HAP-1 (cell line): ENCODE measurements at places on chromosomes 13 and 19.

DNA sequence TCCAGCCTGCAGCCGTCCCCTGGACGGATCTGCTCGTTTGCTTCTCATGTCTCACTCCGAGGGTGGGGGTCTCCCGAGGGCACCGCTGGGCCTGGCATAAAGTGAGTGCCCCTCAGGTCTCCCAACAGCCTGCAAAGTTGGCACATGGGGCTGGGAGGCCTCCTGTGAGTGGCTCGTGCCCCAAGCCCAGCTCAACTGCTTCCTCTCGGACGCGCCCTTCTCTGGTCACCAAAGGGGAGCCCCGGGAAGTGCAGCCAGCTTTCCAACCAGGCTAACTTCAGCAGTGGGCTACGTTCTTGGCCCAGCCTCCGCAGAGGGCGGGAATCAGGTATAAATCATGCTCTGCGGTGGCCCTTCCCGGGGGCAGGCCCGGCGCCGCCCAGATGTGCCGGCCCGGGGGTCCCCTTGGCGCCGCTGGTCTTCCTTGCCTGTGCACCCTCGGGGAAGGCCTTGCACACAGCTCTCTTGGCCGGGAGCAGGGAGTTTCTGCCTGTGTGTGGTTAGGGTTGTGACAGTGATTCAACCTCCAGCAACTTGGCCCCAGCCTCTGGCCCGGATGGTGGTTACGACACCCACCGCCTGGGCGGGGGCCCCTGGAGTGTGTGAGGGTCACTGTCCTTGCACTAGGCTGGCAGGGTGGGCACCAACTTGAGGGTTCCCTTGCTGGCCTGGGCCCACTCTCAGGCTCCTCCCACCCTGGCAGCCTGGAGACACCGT, 20.7 kb downstream of the CEBPG start:
- no peak for DNase-seq

DNA sequence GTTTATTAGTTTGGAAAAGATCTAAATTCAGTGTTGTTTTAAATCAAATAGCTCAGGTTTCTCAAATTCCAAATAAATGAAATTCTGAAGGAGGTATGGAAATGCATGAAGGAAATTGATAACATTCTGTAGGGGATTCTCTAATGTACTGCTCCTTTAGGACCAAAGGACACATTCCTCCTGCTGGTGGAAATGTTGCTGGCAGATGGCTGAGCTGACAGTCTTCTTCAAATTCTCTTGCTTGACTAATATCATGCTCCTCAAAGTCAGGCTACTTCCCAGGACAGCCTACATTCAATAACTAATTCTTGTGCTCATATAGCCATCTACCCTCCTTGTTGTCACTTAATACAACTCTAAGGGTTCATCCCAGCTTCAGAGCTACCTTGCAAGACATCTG, 1118.5 kb downstream of the PCDH9 start:
- no peak for DNase-seq

- no peak for DNase-seq
These were observed 21.6 kb downstream of the SLAIN1 start for GRCh38 chr13:77719128-77719527.

GRCh38 chr13:25840931-25841330, 210.9 kb downstream of the SHISA2 start:
- no peak for DNase-seq

GRCh38 chr13:30963791-30964190, 31.3 kb downstream of the TEX26 start:
- no peak for DNase-seq

DNA sequence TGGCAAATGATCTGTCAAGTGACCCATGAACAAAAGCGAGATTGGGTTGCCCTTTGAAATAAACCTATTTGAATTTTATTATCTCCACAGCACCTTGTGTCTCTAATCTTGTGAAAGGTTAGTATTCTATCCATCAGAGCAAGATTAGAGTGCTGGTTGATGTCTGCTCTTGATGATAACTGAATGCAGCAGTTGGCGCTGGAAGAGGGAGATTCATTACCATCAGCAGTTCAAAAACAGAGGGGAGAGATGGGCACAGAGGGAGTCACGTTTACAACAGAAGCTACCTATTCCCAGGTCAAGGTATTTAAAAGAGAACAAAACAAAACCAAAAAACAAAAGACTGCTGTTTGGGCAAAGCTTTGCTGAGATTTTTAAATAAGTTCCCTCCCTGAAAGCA, 588.1 kb downstream of the GPC6 start:
- DNase-seq = no peak

DNA sequence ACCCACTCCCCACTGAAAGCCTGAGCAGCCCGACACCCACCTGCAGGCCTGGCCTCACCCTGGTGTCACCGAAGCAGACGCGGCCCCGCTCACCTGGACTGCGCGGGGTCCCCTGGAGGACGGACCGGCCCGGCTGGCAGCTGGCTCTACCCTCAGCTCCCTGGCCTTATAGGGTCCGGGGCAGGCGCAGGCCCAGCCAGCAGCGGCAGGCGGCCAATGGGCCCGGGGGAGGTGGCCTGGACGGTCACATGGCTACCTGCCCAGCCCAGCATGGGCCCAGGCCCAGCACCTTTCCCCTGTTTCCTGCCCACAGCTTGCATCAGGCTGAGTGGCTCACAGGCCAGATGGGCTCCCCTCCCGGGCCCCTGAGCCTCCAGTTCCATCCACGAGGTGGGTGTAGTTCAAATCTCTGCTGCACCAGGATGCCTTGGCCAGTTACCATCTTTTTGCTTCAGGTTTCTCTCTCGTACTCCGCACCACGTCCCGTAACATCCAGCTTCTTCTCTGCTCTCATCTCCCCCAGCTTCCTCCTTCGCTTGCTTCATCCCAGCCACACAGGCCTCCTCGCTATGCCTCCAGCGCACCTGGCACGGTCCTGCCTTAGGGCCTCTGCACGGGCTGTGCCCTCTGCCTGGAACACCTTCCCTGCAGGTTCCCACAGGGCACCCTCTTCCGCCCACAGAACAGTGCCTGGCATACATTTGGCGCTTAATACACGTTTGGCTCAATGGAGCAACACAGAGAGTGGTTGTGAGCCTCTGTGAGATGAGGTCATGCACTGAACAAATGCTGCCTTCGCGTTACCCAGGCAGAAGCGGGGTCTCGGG, at the start of gene PLIN4:
TSS of gene PLIN4 (minus strand) at position 142 of the 827 bp plus-strand sequence. CDS start 214 bp downstream, outside the sequence.
- DNase-seq = no peak

DNA sequence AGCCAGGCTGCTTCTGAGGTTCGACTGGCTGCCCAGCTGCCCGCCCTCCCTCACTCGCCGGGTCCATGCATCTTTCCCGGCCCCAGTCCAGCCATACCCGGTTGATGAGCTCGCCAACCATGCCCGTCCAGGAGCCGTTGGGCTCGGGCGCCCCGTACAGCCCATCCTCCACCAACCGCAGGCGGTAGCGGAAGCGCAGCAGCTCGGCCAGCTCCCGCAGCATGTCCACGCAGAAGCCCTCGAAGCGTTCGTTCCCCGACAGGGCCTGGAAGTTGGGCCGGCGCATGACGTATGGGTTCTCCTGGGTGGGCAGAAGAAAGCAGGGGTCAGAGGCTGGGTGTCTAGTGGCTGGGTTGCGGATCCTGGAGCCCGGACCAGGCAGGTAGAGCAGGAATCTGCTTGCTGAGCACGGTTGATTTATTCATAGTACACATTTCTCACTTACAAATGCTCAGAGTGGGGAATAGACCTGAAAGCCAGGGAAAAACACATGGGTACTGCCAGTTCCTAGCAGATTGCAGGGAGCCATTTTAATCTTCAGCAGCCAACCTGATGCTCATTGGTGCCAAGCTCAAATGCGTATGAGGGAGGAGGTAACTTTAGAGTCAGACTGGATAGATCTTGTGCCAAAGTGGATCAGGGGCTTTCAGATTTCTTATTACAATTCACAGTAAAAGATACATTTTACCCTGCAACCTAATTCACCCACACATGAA, 27.4 kb downstream of the GRIK5 start:
- no peak for DNase-seq

DNA sequence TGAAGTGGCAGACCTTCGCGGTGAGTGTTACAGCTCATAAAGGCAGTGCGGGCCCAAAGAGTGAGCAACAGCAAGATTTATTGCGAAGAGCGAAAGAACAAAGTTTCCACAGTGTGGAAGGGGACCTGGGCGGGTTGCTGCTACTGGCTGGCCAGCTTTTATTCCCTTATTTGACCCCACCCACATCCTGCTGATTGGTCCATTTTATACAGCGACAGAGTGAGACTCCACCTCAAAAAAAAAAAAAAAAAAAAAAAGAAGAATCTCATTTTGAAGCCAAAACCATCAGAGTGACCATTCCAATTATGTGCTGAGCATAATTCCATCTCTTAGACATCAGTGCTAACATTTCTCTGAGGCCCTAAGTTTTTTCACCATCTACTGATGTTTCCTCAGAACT, 1.9 kb upstream of the ZNF552 start:
- DNase-seq = no peak

DNA sequence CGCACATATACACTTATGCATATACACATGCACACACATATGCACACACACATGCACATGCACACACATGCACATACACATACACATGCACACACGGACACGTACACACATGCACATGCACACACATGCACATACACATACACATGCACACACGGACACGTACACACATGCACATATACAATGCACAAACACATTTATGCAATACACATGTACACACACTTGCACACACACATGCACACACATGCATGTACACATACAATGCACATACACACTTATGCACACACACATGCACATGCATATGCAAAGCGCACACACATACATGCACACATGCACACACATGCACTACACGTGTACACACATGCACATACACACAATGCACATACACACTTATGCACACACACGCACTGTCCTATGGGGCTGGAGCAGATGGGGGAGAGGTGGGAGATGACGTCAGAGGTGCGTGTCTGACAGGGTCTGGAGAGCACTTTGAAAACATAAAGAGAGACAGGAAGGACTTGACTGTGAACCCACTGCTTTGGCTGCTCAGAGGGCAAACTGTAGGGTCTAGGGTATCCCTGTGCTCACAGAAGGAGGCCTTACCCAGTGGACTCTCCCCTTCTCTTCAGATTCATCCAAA, 108.2 kb downstream of the UQCRFS1 start:
- DNase-seq = no peak

- DNase-seq = no peak
These were observed 21.8 kb upstream of the PLEKHF1 start for GRCh38 chr19:29643361-29643935.

DNA sequence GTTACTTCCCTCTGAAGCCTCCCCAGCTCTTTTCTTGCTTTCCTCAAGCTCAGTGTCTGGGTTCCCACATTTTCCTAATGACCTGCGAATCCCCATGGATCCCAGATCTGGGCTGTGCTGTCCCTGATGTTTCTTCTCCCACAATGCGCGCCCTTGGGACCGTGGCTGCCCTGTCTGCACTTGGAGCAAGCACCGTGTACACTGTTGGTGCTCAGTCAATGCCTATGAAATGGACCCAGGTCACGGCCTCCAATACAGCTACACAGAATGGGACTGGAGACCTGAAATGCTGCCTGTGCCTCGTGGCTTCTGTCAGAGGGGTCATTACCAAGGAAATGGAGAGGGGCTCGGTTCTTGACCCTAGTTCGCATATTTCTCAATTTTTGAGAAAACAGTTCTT, 160.1 kb upstream of the SOX1 start:
- DNase-seq = no peak

GRCh38 chr13:40200273-40200978, 466.0 kb downstream of the FOXO1 start:
- no peak for DNase-seq

DNA sequence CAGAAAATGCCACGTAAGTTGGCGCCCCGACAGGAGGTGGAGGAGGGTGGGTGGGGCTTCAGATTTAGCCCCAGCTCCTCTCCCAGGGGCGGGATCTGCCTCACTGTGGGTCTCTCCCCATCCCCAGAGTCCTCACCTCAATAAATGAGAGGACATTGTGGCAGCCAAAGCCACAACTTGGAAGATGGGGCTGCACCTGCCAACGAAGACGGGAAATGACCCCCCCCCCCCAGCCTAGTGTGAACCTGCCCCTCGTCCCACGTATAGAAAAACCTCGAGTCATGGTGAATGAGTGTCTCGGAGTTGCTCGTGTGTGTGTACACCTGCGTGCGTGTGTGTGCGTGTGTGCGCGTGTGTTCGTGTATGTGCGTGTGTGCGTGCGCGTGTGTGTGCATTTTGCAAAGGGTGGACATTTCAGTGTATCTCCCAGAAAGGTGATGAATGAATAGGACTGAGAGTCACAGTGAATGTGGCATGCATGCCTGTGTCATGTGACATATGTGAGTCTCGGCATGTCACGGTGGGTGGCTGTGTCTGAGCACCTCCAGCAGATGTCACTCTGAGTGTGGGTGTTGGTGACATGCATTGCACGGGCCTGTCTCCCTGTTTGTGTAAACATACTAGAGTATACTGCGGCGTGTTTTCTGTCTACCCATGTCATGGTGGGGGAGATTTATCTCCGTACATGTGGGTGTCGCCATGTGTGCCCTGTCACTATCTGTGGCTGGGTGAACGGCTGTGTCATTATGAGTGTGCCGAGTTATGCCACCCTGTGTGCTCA, 1.5 kb upstream of the TRAPPC5 start:
- DNase-seq = no peak

DNA sequence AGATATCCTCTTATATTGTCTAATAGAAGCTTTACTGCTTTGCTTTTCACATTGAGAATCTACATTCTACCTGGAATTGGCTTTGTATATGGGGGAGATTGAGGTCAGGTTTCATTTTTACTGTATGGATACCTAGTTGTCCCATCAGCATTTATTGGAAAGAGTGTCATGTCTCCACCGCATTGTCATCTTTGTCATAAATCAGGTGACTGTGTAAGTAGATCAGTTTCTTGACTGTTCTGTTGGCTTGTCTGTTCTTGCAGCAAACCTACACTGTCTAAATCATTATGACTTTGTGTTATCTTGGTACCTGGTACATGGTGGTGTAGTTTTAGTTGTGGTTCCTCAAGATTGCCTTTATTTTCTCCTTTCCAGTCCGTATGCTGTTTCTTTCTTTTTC, 5.8 kb downstream of the URI1 start:
- no peak for DNase-seq

GRCh38 chr19:14514215-14514863, 3.9 kb downstream of the DNAJB1 start:
- DNase-seq = no peak

- DNase-seq = no peak
These were observed 828.1 kb downstream of the PCDH9 start for GRCh38 chr13:66402066-66402465.

DNA sequence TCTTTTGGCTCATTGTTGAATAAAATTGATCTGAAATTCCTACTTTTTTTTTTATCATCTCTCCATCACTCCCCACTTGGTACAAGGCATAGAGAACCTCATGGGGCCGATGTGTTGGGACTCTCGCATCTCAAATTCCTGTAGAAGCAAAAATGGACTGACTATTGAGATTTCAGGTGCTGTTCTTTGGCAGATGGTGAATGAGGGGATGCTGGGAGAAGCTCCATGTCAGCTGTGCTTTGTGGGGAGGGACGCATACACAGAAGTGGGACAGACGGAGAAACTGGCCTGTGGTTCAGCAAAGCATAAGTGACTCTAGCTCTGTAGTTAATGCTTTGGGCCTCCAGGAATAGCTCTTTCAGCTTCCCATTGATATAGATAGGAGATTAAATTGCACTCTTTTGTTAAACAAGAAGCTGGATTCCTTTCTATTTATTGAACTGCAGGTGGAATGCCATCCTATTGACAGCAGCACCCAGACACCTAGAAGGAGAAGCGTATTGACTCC, 194.5 kb upstream of the RNF113B start:
- DNase-seq = no peak
